Muscle of arm (tissue), 14 donors: ENCODE measurements at places on chromosomes 3 and 15. TPM values are rescaled to one million over a fixed set of nuclear protein-coding genes. Genes with fewer than 3 reads are reported as not detected.

DPPA2 gene
- not detected for polyA plus RNA-seq

PGBD4 gene
- 2.0 TPM for polyA plus RNA-seq

FAM81A gene
- not detected for polyA plus RNA-seq

ST3GAL6 gene
- polyA plus RNA-seq = 6.8 TPM

ATP10A gene
- not detected for polyA plus RNA-seq

PCYT1A gene
- 43.6 TPM for polyA plus RNA-seq

RPN1 gene
- 113 TPM for polyA plus RNA-seq

GATM gene
- 387 TPM for polyA plus RNA-seq
